ENCODE measurements at places on chromosomes 13 and 19. TPM values are rescaled to one million over a fixed set of nuclear protein-coding genes. Genes with fewer than 3 reads are reported as not detected.

The IZUMO2 gene
- polyA plus RNA-seq, result not detected

The COQ8B gene
- polyA plus RNA-seq, result 23.3 TPM

The ADGRE3 gene
- polyA plus RNA-seq, result not detected

The PNMA8B gene
- 2.2 TPM for polyA plus RNA-seq

The GSX1 gene
- not detected for polyA plus RNA-seq

The ZNF135 gene
- polyA plus RNA-seq, result 12.5 TPM

The CYP2A7 gene
- not detected for polyA plus RNA-seq

The MIA gene
- polyA plus RNA-seq, result 5.2 TPM

The LGI4 gene
- 9.2 TPM for polyA plus RNA-seq

The ZNF772 gene
- polyA plus RNA-seq, result 7.1 TPM

The FFAR2 gene
- 0.23 TPM for polyA plus RNA-seq

- peak; percentile 95 for DNase-seq
These were observed at the start of gene KANK3 for GRCh38 chr19:8342684-8343482. Gene KANK3 (minus strand): TSS chr19:8343262. CDS start chr19:8337828, 5,434 bp downstream.

- no peak for DNase-seq
These were observed 751.7 kb downstream of the DACH1 start for GRCh38 chr13:71115301-71115700.

DNA sequence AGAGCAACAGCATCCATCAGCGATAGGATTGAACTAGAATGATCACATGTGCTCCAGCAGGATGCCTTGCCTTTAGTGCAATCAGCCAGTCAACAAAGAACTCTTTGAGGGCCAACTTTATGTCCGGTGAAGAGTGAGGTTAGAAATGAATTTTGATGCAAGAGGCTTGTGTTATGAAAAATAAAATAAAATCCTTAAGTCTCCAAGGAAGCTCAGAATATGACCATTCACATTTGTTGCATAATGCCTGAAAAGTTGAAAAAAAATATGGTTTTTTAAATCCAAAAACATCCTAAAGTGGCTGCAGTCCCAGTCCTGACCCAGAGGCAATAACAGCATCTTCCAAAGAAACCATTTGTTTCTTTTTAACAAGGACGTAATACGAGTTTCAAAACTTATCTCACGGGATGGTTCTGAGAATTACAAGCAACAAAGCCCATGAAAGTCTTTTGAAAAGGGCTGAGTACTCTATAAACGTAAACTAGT lies 61.3 kb downstream of the DCLK1 start:
- peak; percentile 97 for DNase-seq

- DNase-seq, result peak; percentile 87
These were observed 403.8 kb downstream of the SLITRK5 start for GRCh38 chr13:88074794-88075510.

DNA sequence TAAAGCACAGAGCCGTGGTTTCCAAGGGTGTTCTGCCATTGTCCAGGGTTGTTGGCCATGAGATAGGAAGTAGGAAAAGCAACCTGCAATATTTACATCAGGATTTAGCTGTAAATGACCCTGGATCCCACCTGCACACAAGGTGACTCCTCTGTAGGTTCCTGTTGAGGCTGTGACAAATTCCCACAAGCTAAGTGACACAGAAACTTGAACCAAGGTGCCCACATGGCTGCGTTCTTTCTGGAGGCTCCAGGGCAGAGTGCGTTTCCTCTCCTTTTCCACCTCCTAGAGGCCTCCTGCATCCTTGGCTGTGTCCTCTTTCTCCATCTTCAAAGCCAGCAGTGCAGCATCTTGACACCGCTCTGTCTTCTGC lies 11.9 kb downstream of the CEACAM21 start:
- DNase-seq, result no peak

DNA sequence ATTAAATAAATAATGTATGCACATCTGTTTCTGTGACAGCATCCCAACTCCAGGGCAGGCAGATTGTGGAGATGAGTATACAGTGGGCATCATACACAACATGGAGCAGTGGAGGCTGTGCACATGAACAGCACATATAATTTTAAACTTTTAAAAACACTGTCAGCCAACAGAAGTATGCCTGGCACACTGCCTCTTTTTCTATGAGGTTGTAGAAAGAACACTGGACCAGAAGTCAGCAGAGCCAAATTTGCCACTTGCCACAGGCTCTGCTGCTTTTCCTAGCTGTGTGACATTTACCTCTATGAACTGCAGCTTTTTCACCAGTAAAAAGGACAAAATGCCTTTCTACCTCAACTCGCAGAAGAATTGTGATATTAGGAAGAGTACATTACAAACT lies 118.7 kb downstream of the FRY start:
- DNase-seq, result peak; percentile 27

DNA sequence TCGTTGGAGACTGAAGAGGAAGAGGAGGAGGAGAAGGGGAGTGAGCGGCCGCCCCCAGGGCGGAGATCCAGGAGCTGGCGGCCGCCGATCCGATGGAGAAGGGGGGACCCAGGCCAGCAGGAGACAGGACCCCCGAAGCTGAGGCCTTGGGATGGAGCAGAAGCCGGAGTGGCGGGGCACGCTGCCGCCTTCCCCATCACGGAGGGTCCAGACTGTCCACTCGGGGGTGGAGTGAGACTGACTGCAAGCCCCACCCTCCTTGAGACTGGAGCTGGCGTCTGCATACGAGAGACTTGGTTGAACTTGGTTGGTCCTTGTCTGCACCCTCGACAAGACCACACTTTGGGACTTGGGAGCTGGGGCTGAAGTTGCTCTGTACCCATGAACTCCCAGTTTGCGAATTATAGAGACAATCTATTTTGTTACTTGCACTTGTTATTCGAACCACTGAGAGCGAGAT lies 1.8 kb downstream of the GADD45B start:
- peak; percentile 56 for DNase-seq

DNA sequence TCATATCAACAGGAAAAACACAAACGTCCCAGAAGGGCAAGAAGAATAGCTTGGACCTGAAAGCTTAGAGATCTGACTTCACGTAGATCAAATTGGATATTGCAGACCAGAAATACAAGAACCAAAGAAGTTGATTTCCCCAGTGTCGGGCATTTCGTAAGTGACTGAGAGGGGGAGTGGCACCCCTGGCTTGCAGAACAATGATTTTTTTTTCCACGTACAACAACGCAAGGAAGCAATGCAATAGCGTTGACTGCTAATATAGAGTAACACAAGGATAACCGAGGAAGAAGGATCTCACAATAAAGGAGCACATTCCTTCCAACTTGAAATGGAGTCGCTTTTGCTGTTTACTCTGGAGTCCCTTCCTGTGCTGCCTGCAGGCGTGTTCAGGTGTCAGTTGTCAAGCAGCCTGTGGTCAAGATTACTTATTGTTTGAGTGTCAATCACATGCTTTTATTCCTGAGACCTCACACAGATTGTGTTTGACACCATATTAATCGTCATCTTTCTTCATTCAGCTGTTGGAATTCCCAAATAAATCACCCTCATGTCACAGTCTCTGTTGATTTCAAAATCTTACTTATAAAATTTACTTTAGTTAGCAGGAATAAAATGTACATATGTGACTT lies 139.4 kb downstream of the FREM2 start:
- DNase-seq, result no peak

DNA sequence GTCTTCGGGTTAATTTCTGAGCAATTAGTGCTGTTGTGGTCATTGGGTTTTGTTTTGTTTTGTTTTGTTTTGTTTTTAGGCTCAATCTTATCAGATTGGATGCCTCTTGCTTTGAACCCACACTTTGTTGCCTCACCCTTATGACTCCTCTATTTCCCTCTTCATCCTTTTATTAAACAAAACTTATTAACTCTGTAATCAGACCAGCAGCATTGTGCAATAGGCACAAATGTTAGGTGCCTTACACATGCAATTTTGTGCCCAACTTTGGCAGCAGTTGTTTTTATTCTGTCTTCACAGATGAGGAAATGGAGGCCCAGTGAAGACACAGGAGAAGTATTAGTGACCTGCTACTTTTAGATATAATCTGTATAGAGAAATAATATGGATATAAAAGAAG lies 377.7 kb downstream of the KCNRG start:
- DNase-seq, result no peak

GRCh38 chr19:2308114-2308556 lies at the start of gene LINGO3:
Gene LINGO3 (minus strand): TSS chr19:2308154. CDS start chr19:2291776, 16,378 bp downstream.
- no peak for DNase-seq

- peak; percentile 99 for DNase-seq
These were observed at the start of gene YIF1B for GRCh38 chr19:38315657-38316476. Gene YIF1B (minus strand): TSS chr19:38315947. CDS start chr19:38315917, 30 bp downstream.

GRCh38 chr19:8900421-8900820 lies 68.2 kb downstream of the MBD3L1 start:
- DNase-seq, result no peak

DNA sequence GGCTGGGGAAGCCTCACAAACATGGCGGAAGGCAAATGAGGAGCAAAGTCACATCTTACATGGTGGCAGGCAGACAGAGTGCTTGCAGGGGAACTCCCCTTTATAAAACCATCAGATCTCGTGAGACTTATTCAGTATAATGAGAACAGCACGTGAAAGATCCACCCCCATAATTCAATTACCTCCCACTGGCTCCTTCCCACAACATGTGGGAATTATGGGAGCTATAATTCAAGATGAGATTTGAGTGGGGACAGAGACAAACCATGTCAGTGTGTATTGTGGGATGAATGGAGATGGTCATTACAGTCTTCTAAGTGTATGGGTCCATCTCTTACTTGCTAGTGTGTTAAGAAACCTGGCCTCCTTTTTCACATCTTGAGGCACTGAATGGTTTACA lies 4.4 kb downstream of the BCKDHA start:
- no peak for DNase-seq

- DNase-seq, result no peak
These were observed 12.2 kb downstream of the TMEM160 start for GRCh38 chr19:47036097-47036651.

DNA sequence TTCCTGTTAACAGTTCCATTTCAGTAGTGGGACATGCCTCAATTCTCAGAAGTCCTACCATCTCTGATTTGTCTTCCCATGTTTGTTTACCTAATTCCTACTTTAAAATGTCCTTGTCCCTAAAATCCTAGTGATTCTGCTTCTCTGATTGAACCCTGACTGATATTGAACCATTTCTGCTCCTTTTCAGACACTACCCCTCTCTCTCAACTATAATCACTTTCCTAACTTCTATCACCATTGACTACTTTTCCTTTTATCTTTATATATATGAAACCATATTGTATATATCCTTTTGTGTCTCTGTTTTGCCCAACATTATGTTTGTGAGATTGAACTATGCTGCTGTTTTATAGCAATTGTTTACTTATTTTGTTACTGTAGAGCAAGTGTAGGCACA lies 15.6 kb upstream of the ZNF227 start:
- no peak for DNase-seq

DNA sequence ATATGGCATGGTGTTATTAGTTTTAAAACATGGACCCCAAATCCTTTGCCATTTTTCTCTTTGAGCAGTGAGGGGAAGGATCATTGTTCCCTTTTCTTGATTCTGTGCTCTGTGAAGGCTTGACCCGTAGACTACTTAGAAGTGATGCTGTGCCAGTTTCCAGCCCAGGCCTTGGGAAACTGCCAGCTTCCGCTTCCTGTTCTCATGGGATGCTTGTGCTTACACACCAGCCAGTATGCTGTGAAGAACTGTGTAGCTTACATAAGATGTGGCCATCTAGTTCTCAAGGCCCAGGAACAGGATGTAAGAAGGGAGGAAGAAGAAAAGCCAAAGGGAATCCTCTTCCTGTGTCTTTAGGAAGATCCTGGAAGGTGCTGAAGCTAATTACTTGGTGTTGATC lies 180.9 kb downstream of the PCCA start:
- peak; percentile 64 for DNase-seq

GRCh38 chr19:46713781-46714443 lies 3.0 kb downstream of the PRKD2 start:
- peak; percentile 97 for DNase-seq

DNA sequence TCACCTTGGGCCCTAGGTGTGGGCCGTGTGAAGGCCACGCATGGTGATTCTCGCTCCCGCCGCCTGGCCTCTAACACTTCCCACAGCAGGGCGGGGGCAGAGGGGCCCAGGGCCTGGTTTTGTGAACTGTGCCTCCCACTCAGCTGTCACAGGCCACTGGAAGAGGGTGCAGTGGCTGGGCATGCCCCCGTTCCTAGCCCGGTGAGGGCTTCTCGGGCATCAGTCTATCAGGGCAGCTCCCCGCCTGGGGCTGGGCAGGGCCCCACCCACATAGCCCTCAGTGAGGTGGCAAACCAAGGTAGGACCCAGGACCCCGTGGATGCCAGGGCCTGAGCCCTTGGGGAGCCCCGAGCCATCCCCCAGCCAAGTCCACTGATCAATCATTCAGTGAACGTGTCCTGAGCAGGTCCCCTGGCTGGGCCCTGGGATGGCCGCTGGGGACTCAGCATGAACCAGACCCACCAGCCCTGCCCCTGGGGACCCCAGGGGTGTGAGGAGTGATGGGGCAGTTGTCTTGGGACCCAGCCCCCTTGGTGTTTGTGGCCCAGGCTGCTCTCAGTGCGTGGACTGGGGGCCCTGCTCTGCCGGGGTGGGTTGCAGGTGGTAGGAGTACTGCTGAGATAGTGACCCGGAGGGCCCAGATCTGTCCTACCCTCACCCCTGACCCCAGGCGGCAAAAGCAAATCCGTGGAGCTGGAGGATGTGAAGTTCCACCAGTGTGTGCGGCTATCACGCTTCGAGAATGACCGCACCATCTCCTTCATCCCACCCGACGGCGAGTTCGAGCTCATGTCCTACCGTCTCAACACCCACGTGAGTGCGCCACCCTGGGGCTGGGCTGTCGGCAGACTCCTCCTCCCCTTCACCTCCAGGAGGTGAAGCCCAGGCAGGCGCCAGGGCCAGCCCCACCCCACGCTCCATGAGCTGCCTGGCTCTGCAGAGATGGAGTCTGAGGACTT lies 29.4 kb downstream of the AP1M1 start:
- no peak for DNase-seq

GRCh38 chr13:87671753-87672605 lies 808 bp downstream of the SLITRK5 start:
- DNase-seq, result peak; percentile 40

- no peak for DNase-seq
These were observed 120.9 kb upstream of the TSC22D1 start for GRCh38 chr13:44697058-44697457.

GRCh38 chr13:34425327-34425949 lies 516.6 kb upstream of the NBEA start:
- no peak for DNase-seq

DNA sequence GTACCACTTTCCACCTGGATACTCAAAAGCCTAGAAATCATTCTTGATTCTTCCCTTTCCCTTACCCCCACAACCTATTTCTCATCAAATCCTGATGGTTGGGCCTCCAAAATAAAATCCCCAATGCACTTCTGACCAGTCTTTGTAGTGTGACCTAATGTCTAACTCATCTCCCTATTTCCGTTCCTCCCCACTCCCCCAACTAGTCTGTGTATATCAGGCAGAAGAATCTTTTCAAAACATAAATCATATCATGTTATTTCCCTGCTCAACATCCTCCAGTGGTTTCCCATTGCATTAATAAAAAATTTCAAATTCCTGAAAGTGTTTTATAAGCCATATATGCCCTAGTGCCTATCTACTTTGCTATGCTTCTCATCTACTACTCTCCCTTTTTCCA lies 17.7 kb downstream of the CCDC122 start:
- DNase-seq, result no peak

GRCh38 chr13:99045396-99045795 lies 67.5 kb upstream of the DOCK9 start:
- DNase-seq, result no peak

Measured in muscle of leg (tissue), 16 donors.